ENCODE measurements at places on chromosomes 3 and 15. TPM values are rescaled to one million over a fixed set of nuclear protein-coding genes. Genes with fewer than 3 reads are reported as not detected.
A peak's percentile ranks its signal among the peaks of the same experiment; 100 is the strongest.

- H3K27ac ChIP-seq: peak overlapping the region; percentile 98
- DNase-seq: peak; percentile 89
- peaks cover 46% of the 10 kb centered on the region for H3K4me1 ChIP-seq
Measured at GRCh38 chr3:13414040-13414729, 5.9 kb downstream of the NUP210 start.

DNA sequence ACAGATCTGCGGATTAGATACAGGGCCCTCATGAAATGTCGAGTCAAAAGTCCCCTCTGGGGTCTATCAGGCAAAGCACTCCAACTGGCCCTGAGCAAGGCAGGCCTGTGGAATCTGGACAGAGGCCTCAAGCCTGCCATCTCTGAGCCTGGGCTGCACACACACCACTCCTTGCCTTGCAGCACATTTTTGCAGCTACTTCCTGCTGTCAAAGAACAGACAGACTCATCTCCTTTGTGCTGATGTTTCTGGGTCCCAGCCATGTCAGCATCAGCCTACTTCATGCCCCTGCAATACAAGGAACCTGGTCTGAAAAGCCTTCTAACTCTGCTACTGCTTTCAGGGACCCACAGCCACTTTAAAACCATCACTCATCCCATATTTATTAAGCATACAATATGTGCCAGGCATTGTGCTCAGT, 60.6 kb upstream of the IL12A start:
- no peak for DNase-seq
- H3K4me1 ChIP-seq: peaks cover 27% of the 10 kb centered on the region
- H3K27ac ChIP-seq: no peak overlapping the region
- no peak overlapping the region for H3K4me3 ChIP-seq
- H3K27me3 ChIP-seq: no peaks in the 10 kb centered on the region
- H3K36me3 ChIP-seq: no peaks in the 10 kb centered on the region

DNA sequence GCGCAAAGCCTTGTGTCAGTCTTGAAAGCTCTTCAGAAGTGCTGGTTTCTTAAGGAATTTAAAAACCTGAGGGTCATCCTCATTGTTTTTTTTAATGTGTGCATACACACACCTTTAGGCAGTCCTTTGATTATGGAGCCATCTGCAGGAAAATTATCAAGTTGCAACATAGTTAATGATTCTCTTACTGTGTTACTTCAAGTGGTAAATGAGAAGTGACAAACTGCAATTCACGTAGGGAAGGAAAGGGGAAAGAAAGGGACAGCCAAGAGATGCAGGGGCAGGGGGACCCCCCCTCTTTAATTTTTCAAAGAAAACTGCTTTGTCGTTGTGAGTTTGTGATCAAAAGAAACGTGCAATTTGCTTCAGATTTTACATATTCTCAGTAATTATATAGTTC, 162.4 kb upstream of the CGNL1 start:
- H3K27me3 ChIP-seq: no peaks in the 10 kb centered on the region
- no peak overlapping the region for H3K4me3 ChIP-seq
- H3K36me3 ChIP-seq: no peaks in the 10 kb centered on the region
- no peaks in the 10 kb centered on the region for H3K4me1 ChIP-seq
- no peak overlapping the region for H3K27ac ChIP-seq

GRCh38 chr3:111915905-111916304, 56.8 kb downstream of the PHLDB2 start:
- no peak overlapping the region for H3K27ac ChIP-seq
- no peaks in the 10 kb centered on the region for H3K4me1 ChIP-seq
- H3K36me3 ChIP-seq: no peaks in the 10 kb centered on the region
- no peaks in the 10 kb centered on the region for H3K27me3 ChIP-seq
- no peak for DNase-seq

GRCh38 chr3:125990253-125990970, 21.4 kb downstream of the ROPN1B start:
- H3K4me1 ChIP-seq: no peaks in the 10 kb centered on the region
- DNase-seq: peak; percentile 4
- no peaks in the 10 kb centered on the region for H3K36me3 ChIP-seq

GRCh38 chr15:83106994-83107840, at the start of gene TM6SF1:
TSS of gene TM6SF1 (plus strand) at chr15:83107645. CDS start at chr15:83107681, 36 bp downstream.
- H3K36me3 ChIP-seq: no peaks in the 10 kb centered on the region
- peak within 1 kb of the TSS; percentile 67 for H3K4me3 ChIP-seq
- H3K4me1 ChIP-seq: peaks cover 19% of the 10 kb centered on the region
- no peak for DNase-seq
- no peak within 1 kb of the TSS for H3K27ac ChIP-seq
- H3K27me3 ChIP-seq: no peaks in the 10 kb centered on the region

DNA sequence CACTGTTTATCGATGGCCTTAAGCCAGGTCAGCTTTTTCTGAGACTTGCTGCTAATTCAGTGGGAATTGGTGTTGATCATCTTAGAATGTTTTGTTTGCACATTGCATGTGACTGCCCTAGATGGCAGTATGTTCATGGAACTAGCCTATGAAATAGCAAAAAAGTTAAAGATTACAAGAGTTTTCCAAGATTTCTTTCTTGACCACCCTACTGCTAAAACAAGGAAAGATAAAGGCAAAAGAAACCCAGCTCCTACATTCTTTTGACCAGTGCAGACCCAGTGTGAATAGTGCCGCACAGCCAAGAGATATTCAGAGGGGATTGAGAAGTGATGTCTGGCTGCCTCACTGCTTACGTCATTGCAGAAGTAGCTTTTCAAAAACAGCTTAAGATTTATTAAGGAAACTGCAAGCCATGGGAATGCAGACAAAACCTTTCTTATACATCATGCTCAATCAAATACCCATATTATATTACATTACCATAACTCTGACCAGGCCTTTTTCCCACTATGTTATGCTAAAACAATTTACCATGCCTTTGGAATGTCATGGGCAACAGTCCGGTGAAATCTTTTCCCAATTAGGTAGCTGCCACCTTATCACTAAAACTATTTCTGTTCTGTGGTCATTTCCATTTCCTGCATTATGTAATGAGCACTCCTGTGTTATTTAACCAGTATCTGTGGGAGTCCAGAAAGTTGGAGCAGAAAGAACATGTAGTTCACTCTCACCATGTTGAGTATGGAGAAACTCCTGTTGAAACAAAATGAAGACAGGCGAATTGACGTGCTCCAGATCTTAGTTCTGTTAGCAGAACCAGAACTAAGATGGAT, 6.0 kb downstream of the PHLDB2 start:
- H3K36me3 ChIP-seq: no peaks in the 10 kb centered on the region
- H3K4me3 ChIP-seq: no peak overlapping the region
- DNase-seq: no peak
- peaks cover 5% of the 10 kb centered on the region for H3K4me1 ChIP-seq
- no peak overlapping the region for H3K27ac ChIP-seq

- H3K4me3 ChIP-seq: no peak overlapping the region
- peaks cover 11% of the 10 kb centered on the region for H3K4me1 ChIP-seq
- DNase-seq: no peak
- H3K36me3 ChIP-seq: no peaks in the 10 kb centered on the region
Measured at GRCh38 chr15:89899295-89899945, 5.6 kb upstream of the AP3S2 start.

DNA sequence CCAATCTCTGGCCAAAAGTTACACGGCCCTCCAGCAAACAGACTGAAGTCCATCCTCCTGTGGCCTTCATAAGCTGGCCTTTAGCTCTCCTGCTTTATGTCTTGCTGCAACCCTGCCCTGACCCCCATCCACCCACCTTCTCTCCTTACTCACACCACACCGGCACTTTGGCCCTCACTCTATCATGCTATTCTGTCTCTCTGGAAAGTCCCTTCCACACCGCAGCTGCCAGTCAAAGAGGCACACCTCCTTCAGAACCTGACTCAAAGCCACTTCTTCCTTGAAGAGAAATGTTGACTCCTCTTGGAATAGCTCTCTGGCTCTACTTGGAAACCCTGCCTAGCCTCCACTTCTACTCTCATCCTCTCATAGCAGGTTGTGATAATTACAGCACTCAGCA, 4.5 kb downstream of the GPR156 start:
- H3K4me3 ChIP-seq: no peak overlapping the region
- no peak for DNase-seq
- no peaks in the 10 kb centered on the region for H3K4me1 ChIP-seq
- H3K27me3 ChIP-seq: no peaks in the 10 kb centered on the region
- H3K27ac ChIP-seq: no peak overlapping the region
- H3K36me3 ChIP-seq: no peaks in the 10 kb centered on the region

GRCh38 chr3:197421021-197421420, 122.6 kb upstream of the DLG1 start:
- no peak overlapping the region for H3K27ac ChIP-seq
- no peaks in the 10 kb centered on the region for H3K36me3 ChIP-seq
- H3K4me1 ChIP-seq: no peaks in the 10 kb centered on the region
- no peaks in the 10 kb centered on the region for H3K27me3 ChIP-seq
- no peak overlapping the region for H3K4me3 ChIP-seq
- no peak for DNase-seq

SLCO2A1 gene
- 0.05 TPM for total RNA-seq

PCLAF gene
- total RNA-seq: 88.6 TPM

ZWILCH gene
- total RNA-seq: 28.0 TPM

PLSCR5 gene
- total RNA-seq: not detected

RABL3 gene
- total RNA-seq: 22.2 TPM
